ENCODE measurements at places on chromosomes 3 and 15.

DNA sequence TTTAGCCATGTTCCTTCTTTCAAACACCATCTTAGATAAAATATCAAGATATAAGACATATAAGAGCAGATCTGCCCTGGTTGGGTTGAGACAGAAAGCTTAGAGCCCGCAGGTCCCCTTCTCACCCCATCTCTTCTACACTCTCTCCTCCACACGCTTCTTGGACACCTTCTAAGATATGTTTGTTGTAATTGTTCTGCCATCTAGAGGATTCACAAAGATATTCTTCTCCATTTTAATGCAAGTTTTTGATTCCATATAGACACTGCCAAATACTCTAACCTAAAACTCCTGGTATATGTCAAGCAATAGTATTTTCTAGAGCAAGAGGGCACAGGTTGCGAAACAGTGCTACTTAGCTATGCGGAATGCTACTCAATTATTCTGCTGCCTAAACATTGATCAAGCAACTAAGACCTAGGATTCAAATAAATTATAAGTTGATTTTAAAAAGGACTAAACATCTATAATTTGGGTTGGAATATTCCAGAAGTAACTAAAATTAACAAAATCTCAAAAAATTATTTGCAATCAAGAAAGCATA, 6.8 kb downstream of the CHRM5 start:
- no peak for DNase-seq

DNA sequence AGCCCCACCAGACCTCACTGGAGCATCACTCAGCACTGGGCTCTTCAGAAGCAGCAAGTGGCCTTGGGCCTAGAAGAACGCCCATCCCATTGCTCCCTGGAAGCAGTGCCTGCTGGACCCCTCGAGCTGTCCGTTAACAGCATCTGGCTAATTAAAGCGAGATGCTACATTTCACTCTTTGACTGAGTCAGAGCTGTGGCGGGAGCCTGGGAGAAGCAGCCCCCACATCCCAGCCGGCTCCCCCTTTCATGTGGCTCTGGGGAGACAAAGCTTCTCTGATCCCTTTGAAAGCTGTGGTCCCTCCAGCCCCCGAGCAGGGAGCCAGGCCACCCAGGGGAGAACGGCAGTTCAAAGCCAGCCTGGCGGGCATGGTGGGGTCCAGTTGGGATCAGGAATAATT, 103.7 kb downstream of the MEGF11 start:
- DNase-seq = no peak

GRCh38 chr15:81271761-81272644, 51.9 kb downstream of the STARD5 start:
- no peak for DNase-seq

DNA sequence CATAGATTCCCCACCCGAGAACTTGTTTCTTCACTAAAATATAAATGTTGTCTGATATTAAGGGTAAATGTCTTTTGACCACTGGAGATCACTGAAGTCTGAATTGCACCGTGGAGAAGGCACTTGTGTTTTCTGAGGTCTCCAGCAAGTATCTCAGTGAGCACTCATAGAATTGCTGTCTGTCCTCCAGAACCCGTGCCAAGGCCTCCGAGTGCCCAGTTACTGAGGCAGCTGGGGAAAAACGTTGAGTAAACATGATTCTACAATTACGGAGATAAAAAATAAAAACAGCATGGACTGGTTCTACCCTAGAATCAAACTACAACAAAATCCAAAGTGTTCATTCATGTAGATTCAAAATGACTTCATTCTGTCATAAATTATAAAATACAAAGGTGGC, 60.0 kb downstream of the MLH1 start:
- DNase-seq = no peak

- DNase-seq = no peak
Observed at GRCh38 chr15:95416576-95416975, 913.9 kb upstream of the NR2F2 start.

GRCh38 chr3:152452318-152452717, 183.6 kb downstream of the MBNL1 start:
- no peak for DNase-seq

GRCh38 chr3:155846119-155846518, 8.1 kb downstream of the SLC33A1 start:
- DNase-seq = no peak

DNA sequence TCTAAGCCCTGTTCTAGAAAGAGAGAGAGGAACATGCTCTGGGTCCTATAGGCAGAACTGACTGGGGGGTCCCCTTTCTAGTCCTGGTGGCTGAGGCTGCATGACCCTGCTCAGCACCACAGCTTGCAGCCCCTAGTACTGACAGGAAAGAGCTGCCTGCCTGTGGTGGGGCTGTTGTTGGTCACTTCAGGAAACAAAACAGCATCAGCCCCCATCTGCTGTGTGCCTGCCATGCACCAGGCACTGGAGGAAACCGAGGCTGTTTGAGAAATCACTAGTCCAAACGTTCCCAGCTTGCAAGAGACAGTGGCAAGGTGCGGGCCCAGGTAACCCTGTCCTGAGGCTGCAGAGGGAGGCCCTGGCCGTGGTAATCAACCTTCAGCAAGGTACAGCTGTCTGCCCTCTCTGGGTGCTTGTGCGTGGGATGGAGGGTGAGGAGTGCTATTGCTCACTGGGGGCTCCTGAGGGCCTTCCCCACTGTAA, 90.6 kb downstream of the IQSEC1 start:
- DNase-seq = no peak

DNA sequence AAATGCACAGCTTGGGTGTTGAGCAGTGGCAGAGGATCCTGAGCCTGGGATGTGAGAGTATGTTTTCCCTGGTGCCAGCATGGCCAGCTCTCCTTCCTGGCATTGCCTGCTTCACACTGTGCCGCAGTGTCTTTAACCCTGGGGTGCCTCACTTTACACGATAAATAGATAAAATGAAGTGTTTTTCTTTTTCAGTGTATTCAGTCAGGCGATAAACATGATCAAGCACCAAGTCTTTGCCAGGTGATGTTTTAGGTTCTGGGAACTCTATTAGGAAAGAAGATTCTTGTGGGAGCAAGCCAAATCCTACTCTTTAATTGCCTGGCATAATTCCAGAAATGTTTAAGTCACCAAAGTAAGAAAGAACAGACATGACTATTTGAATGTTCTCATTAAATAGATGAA, 14.0 kb downstream of the ABHD6 start:
- DNase-seq = no peak

- DNase-seq = no peak
Observed at GRCh38 chr3:146093896-146094295, 67.1 kb downstream of the PLOD2 start.

- DNase-seq = no peak
Observed at GRCh38 chr3:6861625-6862000, 698 bp downstream of the GRM7 start.

DNA sequence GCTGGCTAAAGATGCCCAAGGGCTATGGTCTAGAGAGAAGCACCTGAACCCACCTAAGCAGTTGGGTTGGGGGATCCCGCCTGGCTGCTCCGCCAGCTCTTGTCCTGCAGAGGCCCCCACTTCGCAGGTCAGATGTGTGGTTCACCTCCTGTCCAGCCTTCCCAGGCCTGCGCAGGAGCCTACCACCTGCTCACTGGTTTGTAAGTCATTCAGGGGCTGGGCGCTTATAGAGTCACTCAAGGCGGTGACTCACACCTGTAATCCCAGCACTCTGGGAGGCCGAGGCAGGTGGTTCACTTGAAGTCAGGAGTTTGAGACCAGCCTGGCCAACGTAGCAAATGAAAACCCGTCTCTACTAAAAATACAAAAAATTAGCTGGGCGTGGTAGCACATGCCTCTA, 3.9 kb upstream of the FURIN start:
- no peak for DNase-seq

DNA sequence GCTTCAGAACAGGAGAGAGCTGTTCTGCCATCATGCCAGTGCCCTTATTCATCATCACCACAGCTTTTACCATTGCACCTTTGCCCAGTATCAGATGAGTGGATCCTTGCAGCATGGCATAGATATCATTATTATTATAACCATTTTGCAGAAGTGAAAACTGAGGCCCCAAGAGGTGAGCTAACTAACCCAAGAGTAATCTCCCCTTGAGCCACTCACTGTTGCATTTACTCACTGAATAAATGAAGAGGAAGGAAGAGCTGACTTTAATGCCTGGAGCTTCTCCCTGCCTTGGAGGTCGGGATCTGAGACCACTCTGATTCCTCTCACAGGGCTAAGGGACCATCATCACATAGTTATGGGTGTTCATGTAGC, 32.0 kb downstream of the HRH1 start:
- DNase-seq = no peak

DNA sequence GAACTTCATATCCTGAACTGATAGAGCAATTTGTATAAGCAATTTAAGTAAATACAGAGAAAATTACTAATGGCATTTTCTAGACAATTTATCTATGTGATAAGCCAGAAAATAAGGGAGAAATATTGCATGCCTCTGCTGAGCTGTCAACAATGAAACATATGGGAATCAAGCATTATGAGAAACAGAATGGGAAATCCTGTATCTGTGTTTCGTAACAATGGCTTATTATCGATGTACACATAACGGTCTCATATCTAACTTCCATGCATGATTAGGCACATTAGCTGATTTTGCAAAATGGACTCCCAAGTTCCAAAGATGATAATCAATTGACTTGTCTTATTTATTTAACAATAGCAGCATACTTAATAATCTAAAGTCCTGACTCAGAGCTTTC, 30.4 kb upstream of the KCNMB2 start:
- DNase-seq = no peak

- no peak for DNase-seq
Observed at GRCh38 chr15:61441891-61442290, 212.8 kb upstream of the RORA start.

- DNase-seq = no peak
Observed at GRCh38 chr3:182382112-182382857, 411.0 kb upstream of the ATP11B start.

DNA sequence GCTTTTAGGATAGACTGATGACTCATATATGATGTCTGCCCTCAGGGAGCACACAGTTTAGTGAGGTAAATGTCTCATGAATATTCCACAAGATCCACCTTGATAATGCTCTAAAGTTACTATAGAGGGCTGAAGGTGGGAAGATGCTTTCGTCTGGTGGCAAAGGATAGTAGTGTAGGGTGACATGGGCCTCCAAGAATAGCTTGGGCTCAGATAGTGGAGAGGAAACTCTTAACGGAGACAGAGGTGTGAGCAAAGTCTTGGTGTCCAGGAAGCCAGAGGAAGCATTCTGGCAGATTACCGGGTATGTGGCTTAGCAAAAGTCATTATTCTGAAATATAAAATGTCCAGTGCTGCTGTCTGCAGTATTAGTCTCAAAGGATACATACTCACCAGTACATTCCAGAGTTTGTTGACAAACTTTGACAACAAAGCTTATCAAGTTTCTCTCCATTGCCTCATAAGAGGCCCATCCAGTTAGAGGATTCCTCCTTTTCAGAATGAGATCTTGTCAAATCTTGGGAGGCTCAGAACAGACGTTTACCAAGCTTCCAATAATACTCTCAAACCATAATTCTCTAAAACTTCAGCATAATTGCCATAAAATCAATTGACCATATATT, 316.7 kb downstream of the LPP start:
- no peak for DNase-seq

GRCh38 chr3:190217081-190217480, 96.4 kb upstream of the P3H2 start:
- DNase-seq = no peak

DNA sequence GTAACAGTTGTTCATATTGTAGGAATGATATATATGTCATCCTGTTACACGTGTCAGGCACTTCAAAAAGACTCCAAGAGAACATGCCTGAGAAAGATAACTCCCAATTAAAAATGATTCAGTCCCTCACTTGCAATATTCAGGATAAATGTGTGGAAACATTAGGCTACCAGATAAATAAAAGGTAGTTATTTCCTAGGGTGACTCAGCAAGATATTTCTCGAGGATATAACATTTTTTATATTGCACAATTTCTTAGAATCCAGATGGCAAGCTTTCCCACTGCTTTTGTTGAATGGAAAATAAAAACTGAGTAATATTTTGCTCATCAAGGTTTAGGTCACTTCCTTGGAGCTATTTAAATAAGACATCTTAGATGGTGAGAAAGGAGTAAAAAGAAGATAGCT, 181.4 kb downstream of the GAP43 start:
- DNase-seq = no peak

GRCh38 chr3:152232001-152232400, 36.7 kb upstream of the MBNL1 start:
- DNase-seq = no peak

GRCh38 chr3:117691526-117691925, 981.9 kb downstream of the TUSC7 start:
- no peak for DNase-seq

- DNase-seq = no peak
Observed at GRCh38 chr3:75320369-75320768, 343.8 kb upstream of the FRG2C start.

DNA sequence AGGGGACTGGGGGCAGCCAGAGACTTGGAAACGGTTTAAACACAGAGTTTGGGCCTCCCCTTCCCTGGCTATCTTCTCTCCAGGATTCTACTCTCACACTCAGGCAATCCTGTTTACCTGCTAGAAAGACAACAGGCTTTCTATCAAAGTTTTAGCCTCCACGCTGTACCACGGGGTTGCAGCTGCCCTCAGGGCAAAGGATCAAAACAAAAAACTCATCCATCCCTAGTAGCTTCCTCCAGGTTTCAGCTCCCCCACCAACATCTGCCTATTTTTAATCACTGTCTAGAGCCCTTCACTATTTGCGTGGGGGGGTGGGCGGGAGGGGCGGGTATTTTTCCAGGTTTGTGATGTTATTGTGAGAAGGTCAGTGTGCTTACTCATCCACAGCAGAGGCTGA, 286.8 kb upstream of the TRIM42 start:
- no peak for DNase-seq

DNA sequence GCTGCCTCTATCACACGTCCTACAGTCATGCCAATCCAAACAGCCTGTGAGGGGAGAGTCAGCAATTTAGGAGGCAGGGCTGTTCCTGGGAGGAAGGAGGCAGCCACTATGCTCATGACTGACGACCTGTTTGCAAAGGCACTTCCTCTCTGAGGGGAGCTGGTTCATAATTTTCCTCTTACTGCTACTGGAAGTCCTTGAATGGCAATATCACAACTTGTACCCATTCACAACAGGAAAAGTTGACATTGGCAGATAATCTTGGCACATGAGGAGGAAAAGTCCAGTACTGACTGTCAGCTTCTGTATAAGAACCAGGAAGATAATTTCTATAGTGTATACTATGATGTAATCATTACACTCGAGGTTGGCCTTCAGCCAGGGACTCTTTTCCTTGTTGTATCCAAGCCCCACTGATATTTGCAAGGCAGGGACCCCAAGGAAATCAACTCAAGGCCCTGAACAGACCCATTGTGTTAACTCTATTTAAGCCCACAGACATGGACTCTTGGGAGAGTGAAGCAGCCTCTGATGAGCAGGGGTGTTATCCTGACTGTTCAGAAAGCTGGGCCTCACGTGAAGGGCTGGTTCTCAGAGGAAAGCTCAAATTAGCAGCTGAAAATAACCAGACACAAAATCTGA, 267.3 kb upstream of the ADAMTS9 start:
- no peak for DNase-seq

- DNase-seq = no peak
Observed at GRCh38 chr3:99920481-99921376, 103.1 kb downstream of the CMSS1 start.

- no peak for DNase-seq
Observed at GRCh38 chr3:144775551-144775950, 803.9 kb downstream of the DIPK2A start.

GRCh38 chr15:42712584-42712983, 24.3 kb downstream of the CDAN1 start:
- DNase-seq = no peak

Data from NCI-H1092 (cell line).